ENCODE measurements at places on chromosomes 11 and 22.

DNA sequence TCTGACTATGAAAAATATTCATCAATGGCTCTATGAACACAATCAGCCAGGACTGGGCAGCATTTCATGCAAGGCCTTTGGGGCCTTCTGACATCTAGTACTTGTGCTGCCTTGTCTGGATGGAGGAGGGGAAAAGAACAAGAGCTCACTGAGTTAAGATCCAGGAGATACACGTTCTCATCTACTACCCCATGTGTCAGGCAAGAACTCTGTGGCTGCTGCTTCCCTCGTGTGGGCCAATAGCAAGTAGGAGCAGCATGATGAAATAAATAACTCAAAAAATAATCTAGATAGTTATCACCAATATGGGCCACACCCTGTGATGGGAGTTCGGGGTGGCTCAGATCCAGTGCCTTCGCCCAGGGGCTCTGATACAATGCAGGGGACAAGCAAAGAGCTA lies 7.3 kb downstream of the KCNE3 start:
- no peak for DNase-seq

GRCh38 chr11:129458278-129458677 lies 82.6 kb downstream of the BARX2 start:
- DNase-seq: no peak

DNA sequence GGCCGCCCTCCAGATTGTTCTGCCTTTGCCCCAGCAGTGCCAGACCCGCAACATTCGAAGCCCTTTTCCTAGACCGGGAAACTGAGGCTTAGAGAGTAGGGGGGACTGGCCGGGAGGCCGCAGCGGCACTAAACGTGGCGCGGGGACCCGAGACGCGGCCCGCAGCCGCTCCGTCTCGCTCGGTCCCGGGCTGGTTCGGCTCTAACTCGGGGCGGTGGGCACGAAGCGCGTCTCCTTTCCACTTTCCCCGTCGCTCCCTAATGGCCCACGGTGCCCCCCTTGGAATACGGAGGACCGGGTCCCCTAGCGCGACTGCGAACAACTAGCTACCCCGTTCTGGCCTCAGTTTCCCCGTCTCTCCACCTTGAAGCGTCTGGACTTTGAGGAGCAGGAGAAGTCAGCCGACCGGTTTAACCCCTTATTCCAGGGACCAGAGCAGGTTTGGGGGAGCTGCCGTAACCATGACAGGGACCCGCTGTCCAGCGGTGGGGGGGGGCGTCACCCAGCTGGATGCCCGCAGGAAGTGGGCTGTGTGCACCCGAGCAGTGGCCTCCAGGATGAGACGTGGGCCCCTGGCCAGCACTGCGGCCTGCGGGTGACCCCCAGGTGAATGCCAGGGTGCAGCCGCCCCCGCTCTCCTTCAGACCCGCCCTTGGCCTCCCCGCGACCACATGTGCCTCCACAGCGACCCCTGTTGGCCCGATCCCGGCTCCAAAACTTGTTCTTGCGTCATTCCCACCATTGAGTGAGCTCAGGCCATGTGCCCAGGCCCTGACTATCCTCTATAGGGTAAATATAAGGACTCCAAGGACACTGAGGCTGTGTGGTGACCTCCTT lies 1.1 kb downstream of the CDC42EP1 start:
- peak; percentile 80 for DNase-seq

GRCh38 chr11:114762408-114762807 lies 84.1 kb downstream of the NXPE2 start:
- DNase-seq: no peak

DNA sequence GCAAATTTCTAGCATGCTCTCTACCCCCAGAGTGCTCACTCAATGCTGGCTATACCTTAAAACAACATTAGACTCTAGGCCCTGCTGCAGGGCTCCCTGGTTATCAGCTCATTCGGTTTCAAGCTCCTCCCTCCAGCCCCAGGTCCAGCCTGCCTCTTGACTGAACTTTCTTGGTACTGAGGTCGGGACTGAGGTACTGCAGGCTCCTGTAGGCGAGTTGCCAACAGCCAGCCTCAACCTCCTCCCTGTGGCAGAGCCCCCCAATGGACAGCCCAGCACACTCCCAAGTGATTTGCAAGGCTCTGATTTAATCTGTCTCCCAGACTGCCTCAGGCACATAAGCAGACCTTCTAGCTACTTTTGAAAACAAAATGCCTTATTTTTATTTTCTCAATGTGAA lies 73.6 kb upstream of the EIF3M start:
- DNase-seq: no peak

DNA sequence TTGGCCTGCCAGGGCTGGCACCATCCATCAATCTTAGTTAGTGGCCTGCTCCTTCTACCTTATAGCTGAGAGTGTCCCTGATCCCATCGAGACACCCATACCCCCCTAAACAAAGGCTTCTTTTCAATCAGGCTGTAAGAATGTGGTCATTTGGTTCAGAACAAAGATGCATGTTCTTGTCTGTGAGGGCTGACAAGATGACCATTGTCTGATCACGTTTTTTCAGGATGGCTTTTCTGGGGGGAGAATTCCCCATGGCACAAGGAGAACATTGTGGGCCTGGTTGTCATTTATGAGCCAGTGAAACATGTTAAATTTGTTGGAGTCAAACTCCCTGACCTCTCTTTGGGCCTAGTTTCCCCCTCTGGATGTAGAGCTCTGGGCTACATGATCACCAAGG lies 160.4 kb downstream of the INSC start:
- no peak for DNase-seq

- DNase-seq: no peak
Measured at GRCh38 chr11:33449798-33450197, 192.6 kb downstream of the HIPK3 start.

- no peak for DNase-seq
Measured at GRCh38 chr11:60928563-60929001, 4.3 kb downstream of the TMEM132A start.

GRCh38 chr22:40517631-40518030 lies 118.9 kb downstream of the MRTFA start:
- DNase-seq: no peak

DNA sequence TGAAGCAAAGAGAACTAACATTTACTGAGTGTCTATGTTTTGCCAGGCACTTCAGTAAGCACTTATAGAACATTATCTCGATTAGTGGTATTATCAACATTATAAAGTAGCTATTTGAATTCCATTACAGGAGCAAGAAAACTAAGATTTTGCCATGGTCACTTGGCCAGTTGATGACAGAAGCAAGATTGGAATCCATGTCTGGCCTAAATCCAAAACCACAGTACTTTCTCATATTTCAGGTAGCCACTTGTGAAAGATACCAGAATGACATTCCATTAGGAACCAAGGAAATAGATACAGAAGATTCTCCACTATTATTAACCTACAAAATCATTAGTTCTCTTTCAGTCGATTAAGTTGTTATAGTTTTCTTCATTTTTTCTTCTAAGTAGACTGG lies 691.0 kb upstream of the API5 start:
- no peak for DNase-seq

GRCh38 chr11:133965031-133965601 lies 8.3 kb upstream of the IGSF9B start:
- no peak for DNase-seq

- DNase-seq: no peak
Measured at GRCh38 chr11:112318184-112318591, 57.5 kb upstream of the PLET1 start.

DNA sequence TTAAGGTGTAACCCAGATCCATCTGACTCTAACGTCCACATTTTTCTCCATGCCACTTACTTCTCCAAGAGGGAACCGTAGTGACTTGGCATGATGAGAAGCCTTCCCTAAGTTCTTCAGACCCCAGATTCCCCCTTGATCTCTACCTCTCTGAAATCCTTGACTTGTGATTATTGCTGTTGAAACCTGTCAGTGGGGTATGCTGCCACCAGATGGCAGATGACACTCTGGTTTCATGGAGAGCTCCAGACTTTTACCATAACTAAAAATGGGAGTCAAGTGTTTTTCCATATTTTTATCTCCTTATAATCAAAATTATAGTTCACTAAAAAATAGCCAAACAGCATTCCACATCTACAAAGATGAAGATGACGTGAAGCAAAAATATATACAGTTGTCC lies 504.2 kb downstream of the SOX6 start:
- no peak for DNase-seq

DNA sequence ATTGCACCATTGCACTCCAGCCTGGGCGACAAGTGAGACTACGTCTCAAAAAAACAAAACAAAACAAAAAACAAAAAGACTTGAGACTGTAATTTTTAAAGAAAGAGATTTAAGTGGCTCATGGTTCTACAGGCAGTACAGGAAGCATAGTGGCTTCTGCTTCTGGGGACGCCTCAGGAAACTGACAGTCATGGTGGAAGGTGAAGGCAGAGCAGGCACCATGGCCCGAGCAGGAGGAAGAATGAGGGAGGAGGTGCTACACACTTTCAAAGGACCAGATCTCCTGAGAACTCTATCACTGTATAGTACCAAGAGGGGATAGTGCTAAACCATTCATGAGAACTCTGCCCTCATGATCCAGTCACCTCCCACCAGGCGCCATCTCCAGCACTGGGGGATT lies 52.0 kb downstream of the CBL start:
- DNase-seq: no peak

- DNase-seq: no peak
Measured at GRCh38 chr11:110430267-110431050, 711 bp downstream of the FDX1 start.

DNA sequence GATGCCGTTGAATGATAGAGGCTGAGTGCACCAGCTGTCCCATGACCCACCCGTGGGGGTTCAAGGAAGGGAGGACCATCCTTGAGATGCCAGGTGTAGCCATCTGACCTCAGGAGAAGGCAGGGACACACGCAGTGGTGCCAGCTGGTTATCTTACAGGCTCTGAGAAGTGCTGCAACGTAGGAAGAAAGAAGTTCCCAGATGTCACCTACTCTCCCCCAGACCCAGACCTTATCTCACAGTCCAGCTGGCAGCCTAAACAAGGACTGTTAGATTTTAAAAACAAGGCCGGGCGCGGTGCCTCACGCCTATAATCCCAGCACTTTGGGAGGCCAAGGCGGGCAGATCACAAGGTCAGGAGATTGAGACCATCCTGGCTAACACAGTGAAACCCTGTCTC lies 1307.6 kb downstream of the TBC1D22A start:
- DNase-seq: no peak

DNA sequence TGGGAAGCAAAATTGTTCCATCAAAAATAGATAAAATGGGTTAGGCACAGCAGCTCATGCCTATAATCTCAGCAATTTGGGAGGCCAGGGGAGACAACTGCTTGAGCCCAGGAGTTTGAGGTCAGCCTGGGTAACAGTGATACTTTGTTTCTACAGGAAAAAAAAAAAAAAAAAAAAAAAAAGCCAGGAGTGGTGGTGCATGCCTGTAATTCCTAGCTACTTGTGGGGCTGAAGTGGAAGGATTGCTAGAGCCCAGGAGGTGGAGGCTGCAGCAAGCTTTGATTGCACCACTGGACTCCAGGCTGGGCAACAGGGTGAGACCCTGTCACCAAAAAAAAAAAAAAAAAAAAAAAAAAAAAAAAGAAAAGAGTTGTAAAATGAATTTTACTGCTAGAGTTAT lies 49.6 kb downstream of the KIF18A start:
- DNase-seq: no peak

- no peak for DNase-seq
Measured at GRCh38 chr22:41683616-41684015, 5.1 kb downstream of the SNU13 start.

GRCh38 chr11:57178334-57178733 lies 3.4 kb upstream of the LRRC55 start:
- no peak for DNase-seq

- DNase-seq: no peak
Measured at GRCh38 chr22:50012211-50013181, at the start of gene IL17REL. IL17REL (minus strand) TSS chr22:50012765; CDS start chr22:50012646, 119 bp downstream.

- DNase-seq: no peak
Measured at GRCh38 chr11:46381819-46382645, 563 bp downstream of the MDK start.

DNA sequence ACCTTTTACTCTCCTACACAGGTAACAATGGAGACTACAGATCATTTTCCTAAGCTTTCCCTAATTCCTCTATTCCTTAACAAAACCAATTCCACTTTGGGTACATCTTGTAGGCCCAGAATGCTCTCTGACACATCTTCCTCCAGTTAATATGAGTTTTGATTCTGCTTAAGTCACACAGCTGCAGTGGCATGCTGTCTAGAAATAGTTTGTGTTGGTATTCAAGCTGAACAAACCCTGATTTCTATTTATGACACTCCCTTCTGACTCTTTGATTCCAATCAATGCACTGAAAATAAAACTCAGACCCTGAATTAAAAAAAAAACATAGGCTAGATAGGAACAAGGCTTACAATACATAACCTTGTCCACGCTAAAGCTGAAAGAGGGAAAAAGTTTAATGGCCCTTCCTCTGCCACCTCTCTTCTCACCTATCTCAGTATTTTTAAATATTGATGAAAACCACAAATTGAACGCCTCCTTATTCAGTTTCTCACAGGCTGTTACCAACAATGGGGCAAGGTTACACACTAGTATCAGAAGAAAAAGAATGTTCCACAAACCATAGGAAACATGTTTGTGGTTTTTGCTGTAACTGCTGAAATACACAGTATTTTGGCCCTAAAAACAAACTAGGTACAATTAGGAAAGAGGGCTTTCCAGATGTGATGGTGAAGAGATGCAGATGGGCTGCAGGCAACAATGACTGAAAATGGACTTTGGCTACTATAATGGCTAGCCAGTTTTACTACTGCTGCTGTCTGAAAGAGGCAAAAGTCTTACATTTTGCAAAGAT lies 35.7 kb upstream of the GAB2 start:
- no peak for DNase-seq

- no peak for DNase-seq
Measured at GRCh38 chr11:69637941-69638871, 2.8 kb upstream of the CCND1 start.

DNA sequence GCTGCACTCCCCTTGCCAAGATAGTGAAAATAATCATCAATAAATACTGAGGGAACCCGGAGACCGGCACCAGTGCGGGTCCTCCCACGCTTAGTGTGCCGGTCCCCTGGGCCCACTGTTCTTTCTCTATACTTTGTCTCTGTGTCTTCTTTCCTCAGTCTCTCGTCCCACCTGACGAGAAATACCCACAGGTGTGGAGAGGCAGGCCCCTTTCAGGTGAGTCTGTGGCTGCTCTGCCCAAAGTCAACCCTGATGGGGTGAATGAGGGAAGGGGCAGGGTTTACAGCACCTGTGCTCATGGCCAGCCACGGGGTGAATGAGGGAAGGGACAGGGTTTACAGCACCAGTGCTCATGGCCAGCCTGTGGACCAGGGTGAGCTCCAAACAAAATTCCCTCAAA lies 4.7 kb downstream of the BET1L start:
- no peak for DNase-seq

GRCh38 chr22:46076651-46077339 lies 73.5 kb upstream of the PPARA start:
- DNase-seq: no peak

- DNase-seq: no peak
Measured at GRCh38 chr11:19409307-19409706, 168.6 kb upstream of the E2F8 start.

- no peak for DNase-seq
Measured at GRCh38 chr11:73174495-73174791, 32.3 kb upstream of the FCHSD2 start.

GRCh38 chr11:4763096-4763495 lies 6.6 kb downstream of the OR51F1 start:
- DNase-seq: no peak

- no peak for DNase-seq
Measured at GRCh38 chr22:45448431-45448830, 34.9 kb downstream of the RIBC2 start.

- DNase-seq: no peak
Measured at GRCh38 chr11:63761931-63762653, 6.5 kb downstream of the ZFTA start.

Data from T-helper 17 cell (primary cell).